ENCODE measurements at places on chromosomes 6 and 20.

DNA sequence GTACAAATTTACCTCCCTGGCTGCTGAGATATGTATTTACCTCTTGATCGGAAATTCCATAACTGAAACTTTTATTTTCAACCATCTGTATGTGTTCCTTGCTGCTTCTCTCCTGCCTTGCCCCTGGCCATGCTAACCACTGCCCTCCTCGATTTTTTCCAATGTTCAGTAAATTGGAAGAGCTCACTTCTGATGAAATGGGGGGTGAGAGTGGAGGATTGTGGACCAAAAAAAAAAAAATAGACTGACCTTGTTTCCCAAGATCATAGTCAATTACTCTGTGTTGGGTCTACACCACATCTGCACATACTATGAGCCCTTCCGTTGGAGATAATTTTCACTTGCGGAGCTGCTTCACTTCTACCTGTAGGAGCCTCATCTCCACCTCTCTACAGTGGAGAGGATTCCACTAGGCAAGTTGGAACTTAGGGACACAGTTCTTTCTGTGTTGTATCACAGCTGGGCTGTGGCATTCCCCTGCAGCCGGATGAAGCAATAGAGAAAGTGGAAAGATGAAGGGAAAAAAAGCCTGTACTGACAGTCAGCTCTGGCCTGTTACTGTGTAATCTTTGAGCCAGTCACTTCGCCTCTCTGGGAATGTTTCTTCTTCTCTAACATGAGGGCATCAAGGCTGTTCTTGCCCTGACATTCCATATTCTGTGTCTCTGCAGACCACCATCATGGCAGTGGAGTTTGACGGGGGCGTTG lies 1.6 kb downstream of the PSMB9 start:
- no peak for DNase-seq

DNA sequence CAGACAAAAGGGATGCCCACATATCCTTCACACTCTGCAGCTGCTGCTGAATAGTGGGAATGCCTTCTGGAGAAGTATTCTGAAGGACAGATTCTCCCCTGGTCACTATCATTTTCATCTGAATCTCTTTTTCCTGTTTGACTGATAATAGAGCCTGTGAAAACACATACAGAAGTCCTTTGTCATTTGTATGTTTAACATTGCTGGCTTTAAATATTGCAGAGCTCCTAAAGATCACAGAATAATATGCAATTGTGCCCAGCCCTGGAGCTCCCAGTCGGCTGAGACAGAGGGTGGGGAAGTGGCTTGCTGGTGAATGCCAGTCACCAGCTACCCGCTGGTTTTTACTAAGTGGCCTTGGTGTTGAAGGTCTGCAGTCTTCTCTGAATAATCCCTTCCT lies 272.3 kb downstream of the SYNE1 start:
- DNase-seq = no peak

DNA sequence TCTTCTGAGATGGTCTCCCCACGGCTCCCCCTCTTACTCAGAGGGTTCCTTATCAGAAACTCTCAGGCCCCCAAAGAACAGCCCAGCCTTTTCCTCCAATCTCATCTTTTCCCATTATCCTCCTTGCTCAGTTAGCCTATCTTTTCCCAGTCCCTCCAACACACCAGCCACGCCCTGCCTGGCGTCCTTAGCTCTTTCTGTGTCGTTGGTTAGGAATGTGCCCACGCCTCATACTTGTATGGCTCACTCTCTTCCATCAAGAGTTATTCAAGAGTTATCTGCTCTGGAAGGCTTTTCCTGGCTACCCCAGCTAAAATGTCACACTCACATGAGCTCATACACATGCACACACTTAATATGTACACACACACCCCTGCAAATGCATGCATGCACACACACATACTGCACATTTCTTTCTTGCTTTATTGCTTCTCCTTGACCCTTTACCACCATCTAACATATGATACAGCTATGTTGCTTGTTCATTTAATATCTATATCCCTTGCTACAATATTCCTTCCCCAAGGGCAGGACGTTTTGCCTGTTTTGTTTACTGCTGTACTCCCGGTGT lies 37.6 kb downstream of the SLC2A10 start:
- no peak for DNase-seq

DNA sequence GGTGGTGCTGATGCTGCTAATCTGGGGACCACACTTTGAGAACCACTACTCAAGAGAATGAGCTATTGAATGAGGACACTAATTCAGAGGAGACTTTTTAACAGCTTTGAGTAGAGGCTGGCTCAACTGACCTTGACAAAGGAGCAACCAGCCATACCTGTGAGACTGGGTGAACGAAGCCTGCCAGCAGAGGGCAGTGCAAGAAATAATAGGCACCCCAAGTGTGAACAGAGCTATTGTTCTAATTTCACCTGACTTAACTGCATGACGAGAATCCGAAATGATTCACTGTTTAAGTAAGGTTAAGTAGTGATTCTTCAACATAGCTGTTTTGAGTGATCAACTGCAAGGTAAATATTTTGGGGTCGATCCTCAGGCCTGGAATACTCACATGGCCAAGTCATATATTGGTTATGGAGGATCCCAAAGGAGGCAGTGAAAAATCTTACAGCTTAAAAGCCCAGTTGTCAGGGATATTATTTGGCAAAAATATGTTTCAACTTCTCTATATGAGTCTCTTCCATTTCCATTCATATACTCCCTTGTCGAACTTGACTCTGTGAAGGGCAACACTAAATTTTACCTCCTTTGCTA lies 550.5 kb upstream of the MARCKS start:
- no peak for DNase-seq

GRCh38 chr6:134436950-134437349 lies 119.0 kb upstream of the SGK1 start:
- no peak for DNase-seq

- DNase-seq = no peak
Measured at GRCh38 chr20:41344938-41345728, 4.5 kb downstream of the LPIN3 start.
